ENCODE measurements at places on chromosomes 11 and 22.

- DNase-seq = no peak
Observed at GRCh38 chr11:2399488-2400068, 972 bp upstream of the TSSC4 start.

GRCh38 chr11:66082946-66083698, 13.1 kb downstream of the PACS1 start:
- DNase-seq = no peak

DNA sequence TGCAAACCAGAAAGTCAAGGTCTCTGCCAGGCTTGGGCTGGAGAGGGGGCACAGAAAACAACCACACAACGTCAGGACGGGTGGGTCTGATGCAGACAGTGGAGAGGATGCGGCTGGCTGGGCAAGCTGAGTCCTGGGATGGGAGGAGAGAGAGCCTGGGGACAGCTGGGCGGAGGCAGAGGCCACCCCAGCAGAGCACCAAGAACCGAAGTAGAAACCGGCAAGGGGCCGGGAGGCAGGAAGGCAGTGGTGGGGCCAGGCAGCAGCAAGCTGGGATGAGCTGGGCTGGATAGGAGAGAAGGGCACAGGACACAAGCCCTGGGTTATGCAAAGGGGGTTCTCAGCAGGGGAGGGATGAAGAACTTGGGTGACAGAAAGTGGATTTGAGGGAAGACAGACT, 188.2 kb downstream of the SHANK2 start:
- DNase-seq = no peak

DNA sequence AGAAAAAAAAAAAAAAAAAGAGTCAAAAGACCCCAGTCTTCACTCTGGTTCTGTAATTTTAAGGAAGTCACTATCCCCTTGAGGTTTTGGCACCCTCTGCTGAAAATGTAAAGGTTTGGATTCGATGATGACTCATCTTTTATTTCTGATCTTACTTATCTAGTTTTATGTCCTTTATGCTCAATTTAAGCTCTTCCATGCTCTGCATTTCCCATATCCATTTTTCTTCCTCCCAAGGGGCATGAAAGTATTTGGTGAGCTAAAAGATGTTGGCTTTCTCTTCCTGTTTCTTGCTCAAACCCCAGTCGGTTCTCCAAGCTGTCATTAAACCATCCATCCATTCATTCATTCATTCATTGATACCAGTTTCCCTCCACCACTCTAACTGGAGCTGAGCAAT, 61.0 kb upstream of the CDON start:
- no peak for DNase-seq

GRCh38 chr11:95616256-95616804, 173.3 kb downstream of the FAM76B start:
- no peak for DNase-seq

DNA sequence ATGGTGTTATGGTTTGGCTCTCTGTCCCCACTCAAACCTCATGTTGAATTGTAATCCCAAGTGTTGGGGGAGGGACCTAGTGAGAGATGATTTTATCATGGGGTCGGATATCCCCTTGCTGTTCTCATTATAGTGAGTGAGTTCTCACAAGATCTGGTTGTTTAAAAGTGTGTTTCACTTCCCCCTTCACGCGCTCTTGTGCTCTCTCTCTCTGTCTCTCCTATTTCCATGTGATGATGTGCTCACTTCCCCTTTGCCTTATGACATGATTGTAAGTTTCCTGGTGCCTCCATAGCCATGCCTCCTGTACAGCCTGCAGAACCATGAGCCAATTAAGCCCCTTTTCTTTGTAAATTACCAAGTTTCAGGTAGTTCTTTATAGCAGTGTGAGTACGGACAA, 765.1 kb downstream of the KCNA4 start:
- no peak for DNase-seq

DNA sequence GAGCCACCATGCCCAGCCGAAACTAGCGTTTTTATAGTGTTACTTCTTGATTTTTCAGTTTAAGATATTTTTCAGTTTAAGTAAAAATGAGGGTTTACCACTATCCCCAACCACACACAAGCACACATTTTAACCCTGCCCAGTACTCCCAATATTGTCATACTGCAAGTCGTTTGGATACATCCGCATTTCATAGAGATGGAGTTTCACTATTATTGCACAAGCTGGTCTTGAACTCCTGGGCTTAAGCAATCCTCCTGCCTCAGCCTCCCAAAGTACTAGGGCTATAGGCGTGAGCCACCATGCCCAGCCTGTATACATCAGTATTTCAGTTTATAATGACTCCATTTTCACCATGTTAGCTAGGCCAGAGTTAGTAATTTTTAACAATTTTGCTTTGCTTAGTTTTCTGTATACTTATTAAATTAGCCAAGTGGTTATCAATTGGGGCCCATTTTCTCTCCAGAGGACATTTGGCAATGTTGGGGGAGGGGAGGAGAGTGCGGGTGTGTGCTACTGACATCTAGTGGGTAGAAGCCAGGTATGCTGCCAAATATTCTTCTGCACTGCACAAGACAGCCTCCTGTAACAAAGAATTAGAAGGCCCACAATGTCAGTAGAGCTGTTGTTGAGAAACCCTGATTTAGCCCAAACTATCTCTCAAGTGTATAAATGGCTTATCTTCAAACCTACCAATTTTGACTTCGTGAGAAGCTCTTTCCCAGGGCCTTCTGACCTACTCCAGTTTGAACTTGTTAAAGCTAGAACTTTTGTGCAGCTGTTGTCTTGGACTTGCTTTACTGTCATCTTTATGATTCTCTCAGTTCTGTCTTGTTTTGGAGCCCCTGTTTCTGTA, 7.3 kb downstream of the USP47 start:
- peak; percentile 32 for DNase-seq

DNA sequence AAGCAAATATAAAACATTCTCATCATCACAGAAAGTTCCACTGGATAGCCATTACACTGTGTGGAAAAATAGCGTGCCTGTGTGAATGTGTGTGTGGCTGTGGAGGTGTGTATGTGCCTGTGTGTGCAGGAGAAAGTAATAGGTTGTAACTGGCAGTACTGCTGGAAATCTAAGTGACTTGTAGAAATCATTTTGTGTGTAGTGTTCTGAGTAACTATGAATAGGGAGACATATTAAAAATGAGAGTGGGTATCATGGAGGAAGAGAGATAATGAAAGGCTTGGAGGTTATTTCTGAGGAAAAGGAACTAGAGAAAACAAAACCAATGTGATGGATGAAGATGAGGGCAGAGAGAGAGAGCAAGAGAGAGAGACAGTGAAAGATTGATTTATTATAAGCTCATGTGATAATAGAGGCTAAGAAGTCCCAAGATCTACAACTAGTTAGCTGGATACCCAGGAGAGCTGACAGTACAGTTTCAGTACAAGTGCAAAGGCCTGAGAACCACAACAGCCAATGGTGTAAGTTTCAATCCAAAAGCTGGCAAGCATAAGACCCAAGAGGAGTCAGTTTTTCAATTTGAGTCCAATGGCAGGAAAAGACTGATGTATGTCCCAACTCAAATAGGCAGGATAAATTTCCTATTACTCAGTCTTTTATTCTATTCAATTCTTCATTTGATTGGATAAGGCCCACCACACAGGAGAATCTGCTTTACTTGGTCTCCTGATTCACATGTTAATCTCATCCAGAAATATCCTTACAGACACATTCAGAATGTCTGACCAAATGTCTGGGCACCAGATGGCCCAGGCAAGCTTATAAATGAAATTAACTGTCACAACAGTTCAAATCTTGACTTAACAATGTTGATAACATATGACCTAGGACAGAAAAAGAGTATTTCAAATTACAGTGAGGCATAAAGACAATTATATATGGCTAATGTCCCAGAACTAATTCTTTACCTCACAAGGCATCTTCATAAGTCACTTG, 14.9 kb downstream of the KBTBD3 start:
- no peak for DNase-seq

DNA sequence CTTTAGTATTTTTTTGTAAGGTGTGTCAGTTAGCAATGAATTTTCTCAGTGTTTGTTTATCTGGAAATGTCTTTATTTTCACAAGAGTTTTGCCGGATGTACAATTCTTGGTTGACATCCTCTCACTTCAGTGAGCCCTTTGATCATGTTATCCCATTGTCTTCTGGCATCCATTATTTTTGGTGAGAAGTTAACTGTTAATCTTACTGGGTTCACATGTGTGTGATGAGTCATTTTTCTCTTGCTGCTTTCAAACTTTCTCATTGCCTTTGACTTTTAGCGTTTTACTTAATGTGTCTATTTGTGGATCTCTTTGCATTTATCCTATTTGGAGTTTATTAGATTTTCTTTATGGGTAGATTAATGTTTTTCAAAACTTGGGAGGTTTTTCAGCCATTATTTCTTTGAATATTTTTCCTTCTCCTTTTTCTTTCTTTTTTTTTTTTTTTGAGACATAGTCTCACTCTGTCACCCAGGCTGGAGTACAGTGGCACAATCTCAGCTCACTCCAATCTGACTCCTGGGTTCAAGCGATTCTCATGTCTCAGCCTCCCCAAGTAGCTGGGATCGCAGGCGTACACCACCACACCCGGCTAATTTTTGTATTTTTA, 100.5 kb upstream of the RRM1 start:
- DNase-seq = no peak

GRCh38 chr22:50544746-50545253, 899 bp upstream of the KLHDC7B start:
- DNase-seq = no peak

GRCh38 chr11:78465169-78465942, 47.7 kb upstream of the GAB2 start:
- no peak for DNase-seq

- peak; percentile 43 for DNase-seq
Observed at GRCh38 chr22:32880061-32880460, 78.6 kb downstream of the TIMP3 start.

- peak; percentile 83 for DNase-seq
Observed at GRCh38 chr22:38353142-38353629, 36.0 kb upstream of the CSNK1E start.

GRCh38 chr11:75277991-75278790, 37.6 kb downstream of the TPBGL start:
- no peak for DNase-seq

- no peak for DNase-seq
Observed at GRCh38 chr11:73116636-73117035, 25.5 kb downstream of the FCHSD2 start.

- DNase-seq = no peak
Observed at GRCh38 chr11:123152951-123153350, 42.1 kb downstream of the CLMP start.

GRCh38 chr11:45238724-45239123, 47.4 kb downstream of the SYT13 start:
- peak; percentile 25 for DNase-seq

GRCh38 chr11:11306855-11307254, 46.2 kb downstream of the CSNK2A3 start:
- DNase-seq = no peak

DNA sequence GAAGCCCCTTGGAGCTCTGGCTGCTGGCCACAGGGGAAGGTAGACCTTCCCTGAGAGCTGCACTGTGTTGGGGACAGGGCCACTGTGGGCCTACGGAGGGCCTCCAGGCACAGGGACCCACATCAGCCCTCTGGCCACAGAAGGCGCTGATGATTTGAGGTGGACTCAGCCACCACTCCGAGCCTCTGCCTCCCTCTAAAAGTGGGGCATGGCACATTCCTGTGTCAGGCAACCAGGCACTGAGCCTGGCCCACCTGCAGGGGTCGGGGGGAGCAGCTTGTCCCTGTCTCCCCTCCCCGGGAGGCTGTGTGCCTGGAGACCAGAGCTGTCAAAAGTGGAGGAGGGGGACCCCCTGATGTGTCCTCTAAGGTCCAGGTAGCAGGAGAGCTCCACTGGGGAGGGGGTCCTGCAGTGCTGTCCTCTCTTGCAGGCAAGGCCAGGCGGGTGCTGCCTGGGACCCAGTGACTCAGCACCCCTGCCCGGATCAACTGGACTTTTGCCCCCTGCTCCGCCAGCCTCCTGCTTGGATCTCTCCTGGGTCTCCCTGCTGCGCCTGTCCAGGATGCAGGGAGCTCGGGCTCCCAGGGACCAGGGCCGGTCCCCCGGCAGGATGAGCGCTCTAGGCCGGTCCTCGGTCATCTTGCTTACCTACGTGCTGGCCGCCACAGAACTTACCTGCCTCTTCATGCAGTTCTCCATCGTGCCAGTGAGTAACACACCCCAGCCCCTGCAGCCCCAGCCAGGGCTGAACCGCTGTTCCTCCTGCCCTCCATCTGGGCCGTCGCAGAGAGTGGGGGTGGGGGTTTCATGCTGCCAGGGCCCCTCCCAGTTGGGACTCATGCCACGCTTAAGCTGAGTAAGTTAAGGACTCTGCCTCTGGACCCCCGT, 17.5 kb upstream of the CDKN1C start:
- no peak for DNase-seq

- no peak for DNase-seq
Observed at GRCh38 chr11:123742724-123743120, 1.3 kb upstream of the ZNF202 start.

- DNase-seq = no peak
Observed at GRCh38 chr11:43790444-43790794, 90.2 kb upstream of the ALKBH3 start.

GRCh38 chr11:22510741-22511140, 114.9 kb downstream of the FANCF start:
- peak; percentile 14 for DNase-seq

DNA sequence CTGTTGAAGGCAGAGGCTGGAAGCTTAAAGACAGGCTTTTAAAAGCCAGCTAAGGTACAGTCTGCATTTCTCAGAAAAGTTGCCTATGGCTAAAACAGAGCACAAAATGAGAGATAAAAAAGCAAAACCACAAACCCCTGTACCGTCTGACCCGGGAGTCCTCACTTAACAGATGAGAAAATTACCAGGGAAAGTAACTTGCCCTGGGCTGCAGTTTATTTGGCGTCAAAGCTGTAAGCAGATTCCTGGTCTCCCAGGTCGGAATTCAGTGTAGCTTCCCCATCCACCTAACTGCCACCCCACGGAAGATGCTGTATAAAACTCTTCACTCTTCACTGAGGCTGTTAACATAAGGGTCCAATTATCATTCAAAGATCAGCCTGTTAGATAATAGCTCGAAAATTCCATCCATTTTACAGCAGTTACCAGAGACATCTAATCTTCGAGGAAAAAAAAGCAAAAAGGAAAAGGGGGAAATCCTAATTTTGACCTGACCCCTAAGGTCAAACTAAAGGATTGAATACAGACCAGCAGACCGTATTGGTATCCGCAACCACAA, 1.5 kb downstream of the TCF20 start:
- DNase-seq = no peak

- DNase-seq = peak; percentile 77
Observed at GRCh38 chr11:118438314-118438931, 2.1 kb downstream of the KMT2A start.

GRCh38 chr11:75055511-75055910, 41.2 kb downstream of the OR2AT4 start:
- DNase-seq = no peak

GRCh38 chr11:9756461-9756860, 92.6 kb downstream of the SWAP70 start:
- no peak for DNase-seq

Data from AG08395 (cell line).